ENCODE measurements at places on chromosomes 1 and 21. TPM values are rescaled to one million over a fixed set of nuclear protein-coding genes. Genes with fewer than 3 reads are reported as not detected.

The AMIGO1 gene
- 0.44 TPM for total RNA-seq

The WNT3A gene
- not detected for total RNA-seq

The MACF1 gene
- 195 TPM for total RNA-seq

The TRIM45 gene
- 2.1 TPM for total RNA-seq

The MIER1 gene
- total RNA-seq, result 20.2 TPM

The TMEM240 gene
- 0.69 TPM for total RNA-seq

The ACTN2 gene
- not detected for total RNA-seq

The MATN1 gene
- not detected for total RNA-seq

The SAMD13 gene
- 2.9 TPM for total RNA-seq

The PAQR6 gene
- total RNA-seq, result 0.20 TPM

The PRKAA2 gene
- total RNA-seq, result 0.10 TPM

The HHAT gene
- total RNA-seq, result 1.7 TPM

The SPATA45 gene
- not detected for total RNA-seq

The LEFTY1 gene
- total RNA-seq, result not detected

The LPAR3 gene
- total RNA-seq, result not detected

The KLF17 gene
- total RNA-seq, result not detected

The FLG gene
- not detected for total RNA-seq

The DCDC2B gene
- not detected for total RNA-seq

All from mammary microvascular endothelial cell (primary cell).